ENCODE measurements at places on chromosomes 5 and 9.

GRCh38 chr5:128927644-128928043 lies 37.6 kb upstream of the SLC27A6 start:
- no peak for DNase-seq

GRCh38 chr5:154479160-154479943 lies 1.3 kb upstream of the HAND1 start:
- DNase-seq, result no peak

- no peak for DNase-seq
Measured at GRCh38 chr5:120479066-120479465, 15.0 kb downstream of the PRR16 start.

- DNase-seq, result no peak
Measured at GRCh38 chr5:179698935-179699615, at the start of gene CANX. Gene CANX, plus strand, starts transcription at chr5:179698967. Its CDS starts 6,715 bp downstream, at chr5:179705682.

GRCh38 chr5:148768806-148769415 lies 57.5 kb upstream of the ADRB2 start:
- no peak for DNase-seq

GRCh38 chr5:87074934-87075541 lies 192.6 kb upstream of the RASA1 start:
- DNase-seq, result no peak

DNA sequence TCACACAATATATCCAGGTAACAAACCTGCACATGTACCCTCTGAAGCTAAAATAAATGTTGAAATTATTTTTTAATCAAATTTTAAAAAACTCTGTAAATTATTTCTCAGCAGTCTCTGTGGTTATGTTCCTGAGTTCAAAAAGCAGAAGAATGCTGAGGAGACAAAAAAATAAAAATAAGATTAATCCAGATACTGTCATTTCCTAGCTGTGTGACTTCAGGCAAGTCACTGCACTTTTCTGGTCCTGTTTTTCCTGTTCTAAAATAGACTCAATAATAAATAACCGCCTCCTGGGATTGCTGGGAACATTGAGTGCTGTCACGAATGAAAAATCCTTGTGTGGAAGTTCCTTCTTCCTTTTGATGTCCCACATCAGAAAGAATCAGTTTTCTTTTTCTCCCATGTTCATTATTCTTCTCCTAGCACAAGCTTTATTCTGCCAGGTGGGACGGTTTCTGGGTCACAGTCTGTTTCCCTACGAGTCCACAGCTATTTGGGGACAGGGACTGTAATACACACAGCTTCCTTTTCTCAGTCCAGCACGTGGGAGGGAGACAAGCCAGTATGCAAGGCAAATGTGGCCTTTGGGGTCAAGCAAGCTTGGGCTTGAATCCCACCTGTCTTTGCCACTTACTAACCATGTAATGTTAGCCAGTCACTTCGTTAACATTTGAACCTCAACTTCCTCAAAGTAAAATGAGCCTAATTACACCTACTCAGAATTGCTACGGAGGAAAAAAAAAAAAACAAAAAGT lies 156.9 kb downstream of the TRIM32 start:
- DNase-seq, result no peak

GRCh38 chr5:76351577-76351976 lies 51.5 kb upstream of the IQGAP2 start:
- no peak for DNase-seq

Data from stimulated activated CD8-positive, alpha-beta memory T cell treated with anti-CD3 and anti-CD28 coated beads, Interleukin-7, amount 100 ng/mL, for 24 hours (primary cell).